Activated naive CD4-positive, alpha-beta T cell (primary cell): ENCODE measurements at places on chromosomes 3 and 15.

DNA sequence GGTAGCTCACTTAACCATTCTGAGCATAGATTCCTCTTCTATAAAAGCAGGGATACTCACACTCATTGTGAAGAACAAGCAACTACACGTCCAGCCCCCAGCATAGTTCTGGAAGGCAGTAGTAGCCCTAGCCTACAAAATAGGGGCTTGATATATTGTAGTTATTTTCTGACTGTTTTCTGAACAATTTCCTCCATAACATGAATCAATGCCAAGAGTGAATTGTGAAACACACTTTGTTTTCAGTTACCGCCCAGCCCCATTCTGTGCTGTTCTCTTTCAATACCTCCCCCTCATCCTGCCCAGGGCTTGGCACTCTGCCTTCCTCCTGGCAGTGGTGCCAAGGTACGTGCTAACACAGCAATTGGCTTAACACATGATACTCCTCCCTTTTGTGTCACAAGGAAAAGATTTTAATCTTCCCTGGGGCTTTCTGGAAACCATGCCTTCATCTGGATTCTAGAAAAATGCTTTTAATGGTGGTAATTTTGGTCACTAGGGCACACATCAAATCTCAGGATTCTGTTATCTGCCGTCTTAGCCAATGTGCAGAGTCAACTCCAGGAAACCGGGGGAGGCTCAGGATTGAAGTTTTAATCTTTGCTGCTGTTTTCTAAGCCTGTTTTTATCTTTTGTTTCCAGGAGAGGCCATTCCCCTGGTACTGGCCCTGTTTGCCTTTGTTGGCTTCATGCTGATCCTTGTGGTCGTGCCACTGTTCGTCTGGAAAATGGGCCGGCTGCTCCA is 37.2 kb downstream of the IL20RB start:
- no peak for DNase-seq

DNA sequence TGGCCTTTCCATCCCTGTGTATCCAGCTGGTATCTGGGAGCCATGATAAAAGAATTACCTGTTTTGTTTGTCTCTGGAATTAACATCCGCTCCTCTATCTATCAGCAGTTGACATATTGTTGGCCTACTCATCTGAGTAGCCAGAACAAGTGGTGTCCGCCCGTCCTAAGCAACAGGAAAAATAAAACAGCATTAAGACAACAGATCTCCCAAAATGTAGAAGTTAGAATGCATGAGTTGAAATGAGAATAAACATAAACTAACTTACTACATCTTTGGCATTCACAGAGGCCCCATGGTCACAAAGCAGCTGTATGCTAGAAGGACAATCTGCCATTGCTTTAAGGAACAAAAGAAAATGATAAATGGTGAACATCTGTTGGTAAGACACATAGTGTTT is 75.9 kb downstream of the UACA start:
- DNase-seq: no peak

DNA sequence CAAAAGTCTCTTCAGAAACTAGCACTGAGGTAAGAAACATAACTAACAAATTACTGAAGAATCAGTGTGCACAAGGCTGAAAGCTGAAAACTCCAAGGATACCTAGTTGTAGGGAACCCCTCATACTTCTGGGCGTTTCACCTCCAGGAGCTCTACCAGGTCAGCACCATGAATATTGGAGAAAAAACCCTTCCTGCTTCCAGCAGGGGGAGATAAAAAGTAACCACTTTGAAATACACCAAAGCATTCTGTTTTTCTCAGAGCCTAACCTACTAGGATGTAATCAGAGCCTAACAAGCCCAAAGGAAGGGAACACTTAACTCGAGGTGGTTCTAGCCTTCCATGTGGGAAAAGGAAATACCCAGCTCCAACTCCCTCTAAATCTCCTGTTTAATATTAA is 175.8 kb upstream of the MME start:
- DNase-seq: no peak

- DNase-seq: no peak
Observed at GRCh38 chr15:89774492-89774891, 1.6 kb upstream of the MESP2 start.

- DNase-seq: no peak
Observed at GRCh38 chr15:48603123-48603500, 42.4 kb downstream of the FBN1 start.

- DNase-seq: no peak
Observed at GRCh38 chr15:60656041-60656440, 177.1 kb upstream of the ICE2 start.

DNA sequence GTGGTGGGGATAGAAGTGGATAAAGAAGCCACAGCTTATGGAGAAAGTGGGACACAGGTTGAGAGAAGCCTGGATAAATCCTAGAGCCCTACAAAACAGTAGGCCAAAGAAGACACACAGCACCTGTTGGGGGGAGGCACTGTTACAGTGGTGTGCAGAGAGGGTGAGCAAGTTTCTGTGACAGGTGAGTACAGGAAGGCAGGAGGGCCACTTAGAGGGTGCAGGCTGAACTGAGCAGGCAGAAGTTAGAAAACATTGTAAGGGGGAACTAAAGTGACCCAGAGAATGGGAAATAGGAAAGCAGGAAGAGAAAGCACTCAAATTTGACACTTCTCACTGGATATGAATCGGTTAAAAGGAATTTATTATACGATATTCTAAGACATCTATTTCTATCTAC is 146.1 kb upstream of the TMCO5A start:
- DNase-seq: no peak

DNA sequence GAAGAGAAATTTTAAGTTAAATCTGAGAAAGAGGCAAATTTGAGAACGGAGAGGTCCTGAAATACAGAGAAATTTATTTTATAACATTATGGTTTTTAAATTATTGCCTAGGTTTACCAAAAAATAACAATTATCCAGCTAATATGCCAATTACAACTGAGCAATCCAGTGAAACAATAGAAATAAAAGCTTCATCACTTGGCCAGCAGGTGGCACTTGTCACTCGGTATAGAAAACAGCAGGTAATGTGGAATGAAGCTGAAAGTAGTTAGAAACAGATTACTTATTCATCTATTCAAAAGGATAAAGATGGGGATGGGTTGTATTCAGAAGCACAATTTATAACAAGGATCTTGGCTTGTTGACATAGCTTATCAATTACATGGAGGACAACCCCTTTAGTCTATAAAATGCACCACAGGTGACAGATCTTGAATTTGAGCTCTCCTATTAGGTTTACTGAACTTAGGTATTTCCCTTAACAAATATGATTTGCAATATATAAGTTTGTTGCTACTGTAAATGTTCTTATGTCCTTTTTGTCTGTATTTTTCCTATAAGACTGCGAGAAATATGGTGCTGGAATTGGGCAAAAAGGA is 70.1 kb upstream of the GUCA1C start:
- DNase-seq: peak; percentile 0

- DNase-seq: no peak
Observed at GRCh38 chr3:142270407-142270806, 45.0 kb upstream of the GK5 start.

- no peak for DNase-seq
Observed at GRCh38 chr3:191368755-191369615, 38.7 kb upstream of the UTS2B start.

DNA sequence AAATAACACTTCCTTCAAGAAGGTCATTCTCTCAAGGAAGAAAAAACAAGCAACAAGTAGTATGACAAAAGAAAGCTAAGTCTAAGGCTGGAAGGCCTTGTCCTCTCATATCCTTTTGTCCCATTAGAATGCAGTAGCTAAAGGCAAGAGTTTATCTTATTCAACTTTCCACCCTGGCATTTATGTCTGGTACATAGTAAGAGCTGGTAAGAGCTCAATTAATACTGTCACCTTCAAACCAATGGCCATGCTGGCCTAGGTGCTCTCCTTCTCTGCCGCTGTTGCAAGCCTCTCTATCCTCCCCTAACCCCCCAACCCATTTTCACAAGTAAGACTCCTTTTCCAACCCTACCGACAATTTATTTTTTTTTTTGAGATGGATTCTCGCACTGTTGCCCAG is 81.9 kb downstream of the LRRFIP2 start:
- no peak for DNase-seq

- DNase-seq: no peak
Observed at GRCh38 chr15:78739996-78740903, 71.0 kb downstream of the ADAMTS7 start.

- DNase-seq: no peak
Observed at GRCh38 chr3:72380711-72381493, 467.3 kb downstream of the SHQ1 start.

GRCh38 chr3:188439080-188439479 is 285.1 kb downstream of the LPP start:
- no peak for DNase-seq

DNA sequence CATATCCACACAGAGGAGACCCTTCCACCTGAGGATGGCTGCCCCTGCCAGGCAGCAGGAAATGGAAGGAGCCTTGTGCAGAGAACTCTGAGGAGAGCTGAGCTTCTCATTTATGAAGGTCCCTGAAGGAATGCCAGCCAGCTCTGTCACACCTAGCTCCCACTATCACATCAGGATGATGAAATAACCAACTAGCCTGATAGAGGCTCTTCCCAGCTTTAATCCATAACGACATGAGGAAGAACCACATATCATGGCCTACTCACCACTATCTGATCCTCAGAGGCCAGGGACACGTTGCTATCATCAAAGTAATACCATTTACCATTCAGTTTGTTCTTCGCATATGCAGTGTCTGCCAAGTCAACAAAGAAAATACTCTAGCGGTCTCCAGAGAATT is 1.5 kb upstream of the C3orf62 start:
- DNase-seq: no peak

DNA sequence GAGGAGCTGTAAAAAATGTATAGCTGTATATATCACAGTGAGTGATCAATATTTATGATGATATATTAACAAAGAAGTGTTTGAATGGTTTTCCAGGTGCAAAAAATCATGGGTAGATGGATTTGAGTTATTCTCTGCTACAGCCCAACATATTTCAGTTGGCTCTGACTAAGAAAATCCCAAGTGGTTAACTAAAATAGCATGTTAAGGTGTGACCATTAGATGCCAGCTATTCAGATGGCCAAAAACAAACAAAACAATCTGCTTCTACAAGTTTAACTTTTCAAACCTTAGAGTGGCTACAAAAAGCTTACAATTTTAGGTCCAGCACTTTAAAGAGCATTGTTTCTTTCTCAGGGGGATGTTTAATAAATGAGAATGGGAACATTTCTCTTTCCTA is 67.5 kb downstream of the SEMA6D start:
- DNase-seq: no peak

DNA sequence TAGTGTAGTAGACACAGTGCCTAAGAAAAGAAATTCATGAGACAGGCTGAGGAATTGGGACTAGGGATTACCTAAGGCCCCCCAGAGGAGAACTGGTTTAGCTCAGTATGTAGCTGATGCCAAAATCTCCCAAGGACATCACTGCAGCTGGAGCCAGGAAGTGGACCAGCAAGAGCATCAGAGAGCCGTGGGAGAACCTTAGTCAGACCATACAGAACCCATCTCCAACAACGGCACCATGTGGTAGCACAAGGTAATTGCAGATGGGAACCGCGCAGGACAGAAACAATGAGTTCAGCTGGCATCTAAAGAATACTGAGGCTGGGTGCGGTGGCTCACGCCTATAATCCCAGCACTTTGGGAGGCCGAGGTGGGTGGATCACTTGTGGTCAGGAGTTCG is 81.7 kb downstream of the WNT5A start:
- no peak for DNase-seq

DNA sequence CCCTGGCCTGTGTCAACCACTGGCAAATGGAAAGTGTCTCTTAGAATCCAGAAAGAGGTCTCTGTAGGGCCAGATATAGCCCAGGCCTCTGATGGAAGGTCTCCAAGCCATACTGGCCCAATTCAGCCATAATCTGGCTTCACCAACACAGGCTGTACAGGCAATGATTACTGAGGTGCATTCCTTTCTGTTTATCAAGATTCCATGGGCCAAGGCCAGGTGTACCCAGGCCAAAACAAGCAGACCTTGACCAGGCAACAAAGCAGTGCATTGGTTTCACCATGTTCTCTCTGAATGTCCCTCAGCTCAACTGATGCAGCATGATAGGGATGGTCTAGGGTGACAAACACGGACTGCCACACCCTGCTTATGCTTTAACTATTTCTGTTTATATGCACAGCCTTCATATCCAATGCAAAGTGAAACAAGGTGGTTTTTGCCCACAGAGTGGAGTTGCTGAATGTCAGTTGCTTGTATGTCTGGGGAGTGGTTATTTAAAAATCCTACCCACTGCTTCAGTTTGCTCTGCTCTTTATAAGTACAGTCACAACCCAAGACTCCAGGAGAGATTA is 25.2 kb downstream of the CCNL1 start:
- DNase-seq: no peak

GRCh38 chr3:71087143-71088018 is 496.1 kb downstream of the FOXP1 start:
- DNase-seq: no peak

DNA sequence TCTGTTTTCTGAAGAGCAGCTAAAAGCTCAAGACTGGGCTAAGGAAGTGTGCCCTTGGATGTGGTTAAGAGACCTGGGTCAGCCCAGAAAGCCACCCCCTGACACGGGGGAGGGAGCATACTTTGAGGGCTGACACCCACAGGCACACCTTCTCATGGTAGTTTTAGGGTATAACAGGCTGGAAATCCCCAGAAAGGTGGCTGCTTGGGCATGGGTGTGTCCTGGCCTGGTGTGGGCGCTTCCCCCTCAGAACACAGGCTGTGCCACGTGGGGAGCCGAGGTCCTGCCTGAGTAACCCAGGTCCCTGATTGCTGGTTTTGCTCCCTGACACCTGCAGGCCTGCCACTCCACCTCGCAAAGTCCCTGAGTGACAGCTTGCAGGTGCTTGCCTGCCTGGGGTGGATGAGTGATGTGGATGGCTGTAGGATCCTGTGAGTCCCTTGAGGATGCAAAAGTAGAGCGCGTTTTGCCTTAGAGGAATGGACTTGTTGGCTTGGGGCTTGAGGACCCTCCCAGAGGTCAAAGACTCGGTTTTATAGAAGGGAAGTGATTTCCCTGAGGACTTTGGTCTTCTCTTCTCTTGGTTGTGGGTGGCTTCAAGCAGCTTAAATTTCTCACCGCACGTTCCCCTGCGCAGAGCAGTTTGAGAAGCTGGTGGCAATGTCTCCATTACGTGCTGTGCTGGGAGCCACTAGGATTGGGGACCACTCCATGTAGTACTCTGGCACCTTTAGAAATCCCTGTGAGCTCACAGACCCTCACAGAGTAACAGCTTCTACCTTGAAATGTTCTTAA is 94.4 kb downstream of the DNASE1L3 start:
- DNase-seq: peak; percentile 24

GRCh38 chr3:53753518-53754183 is 92.6 kb downstream of the CHDH start:
- DNase-seq: no peak

DNA sequence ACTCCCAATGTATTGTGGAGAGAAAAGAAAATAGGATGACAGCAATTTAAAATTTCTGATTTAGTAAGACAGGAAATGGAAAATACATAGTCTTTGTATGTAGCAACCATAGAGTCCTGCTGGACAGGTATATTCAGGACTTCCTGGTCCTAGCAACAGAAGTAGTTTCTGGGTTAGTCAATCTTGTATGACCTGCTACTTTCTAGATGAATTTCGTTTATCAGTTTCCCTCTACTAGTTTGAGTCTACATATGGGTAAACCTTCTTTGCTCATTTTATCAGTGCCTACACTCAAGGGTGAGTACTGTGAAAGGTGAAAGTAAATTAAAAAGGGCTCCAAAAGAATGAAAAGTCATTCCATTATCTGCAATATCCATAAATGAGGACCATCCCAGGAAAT is 309.8 kb downstream of the UNC13C start:
- no peak for DNase-seq
